ENCODE measurements at places on chromosomes 12 and 14.

GRCh38 chr14:105260959-105261358 lies 12.6 kb downstream of the BTBD6 start:
- no peak for DNase-seq

DNA sequence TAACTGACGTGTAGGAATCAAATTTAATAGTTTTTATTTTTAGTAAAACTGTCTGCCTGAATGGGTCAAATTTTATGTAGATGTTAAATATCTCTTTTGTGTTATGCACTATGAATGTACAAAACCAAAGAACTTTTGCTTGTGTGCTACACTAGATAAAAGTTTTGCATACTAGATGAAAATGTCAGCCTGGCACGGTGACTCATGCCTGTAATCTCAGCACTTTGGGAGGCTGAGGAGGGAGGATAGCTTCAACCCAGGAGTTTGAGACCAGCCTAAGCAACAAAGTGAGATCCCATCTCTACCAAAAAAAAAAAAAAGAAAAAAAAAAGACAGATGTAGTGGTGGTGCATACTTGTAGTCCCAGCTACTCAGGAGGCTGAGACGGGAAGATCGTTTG lies 11.1 kb downstream of the AEBP2 start:
- no peak for DNase-seq

GRCh38 chr14:36724162-36724561 lies 62.5 kb downstream of the PAX9 start:
- DNase-seq, result no peak

GRCh38 chr12:43066471-43066870 lies 476.9 kb upstream of the PRICKLE1 start:
- DNase-seq, result no peak

DNA sequence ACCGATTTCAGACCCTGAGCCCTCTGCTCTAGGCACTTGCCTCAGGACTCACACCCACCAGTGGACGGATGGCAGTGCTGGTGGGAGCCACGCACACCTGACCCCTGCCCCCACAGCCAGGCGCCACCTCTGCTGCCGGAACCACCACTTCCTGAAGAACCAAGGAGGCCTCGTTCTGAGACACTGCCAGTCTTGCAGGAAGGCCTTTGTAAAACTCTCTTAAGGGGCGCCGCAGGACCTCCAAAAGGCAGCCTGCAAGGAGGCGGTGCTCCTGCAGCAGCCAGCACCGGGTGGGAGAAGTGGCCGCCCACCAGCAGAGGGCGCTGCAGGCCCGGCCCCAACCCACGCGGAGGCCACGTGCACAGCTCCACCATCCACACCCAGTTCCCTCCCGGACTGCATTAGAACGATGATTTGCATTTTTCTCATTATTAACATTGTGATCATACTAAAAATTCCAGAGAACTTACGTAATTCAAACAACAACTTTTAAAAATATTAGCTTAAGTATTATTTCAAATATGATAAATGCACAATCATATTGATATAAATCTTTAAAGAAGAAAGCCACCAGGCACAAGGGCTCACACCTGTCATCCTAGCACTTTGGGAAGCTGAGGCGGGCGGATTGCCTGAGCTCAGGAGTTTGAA lies 12.8 kb downstream of the STX2 start:
- DNase-seq, result peak; percentile 49

Data from stimulated activated CD4-positive, alpha-beta T cell treated with anti-CD3 and anti-CD28 coated beads, TNF-alpha, amount 100 ng/mL, for 4 hours (primary cell).